ENCODE measurements at places on chromosomes 1 and 21.

DNA sequence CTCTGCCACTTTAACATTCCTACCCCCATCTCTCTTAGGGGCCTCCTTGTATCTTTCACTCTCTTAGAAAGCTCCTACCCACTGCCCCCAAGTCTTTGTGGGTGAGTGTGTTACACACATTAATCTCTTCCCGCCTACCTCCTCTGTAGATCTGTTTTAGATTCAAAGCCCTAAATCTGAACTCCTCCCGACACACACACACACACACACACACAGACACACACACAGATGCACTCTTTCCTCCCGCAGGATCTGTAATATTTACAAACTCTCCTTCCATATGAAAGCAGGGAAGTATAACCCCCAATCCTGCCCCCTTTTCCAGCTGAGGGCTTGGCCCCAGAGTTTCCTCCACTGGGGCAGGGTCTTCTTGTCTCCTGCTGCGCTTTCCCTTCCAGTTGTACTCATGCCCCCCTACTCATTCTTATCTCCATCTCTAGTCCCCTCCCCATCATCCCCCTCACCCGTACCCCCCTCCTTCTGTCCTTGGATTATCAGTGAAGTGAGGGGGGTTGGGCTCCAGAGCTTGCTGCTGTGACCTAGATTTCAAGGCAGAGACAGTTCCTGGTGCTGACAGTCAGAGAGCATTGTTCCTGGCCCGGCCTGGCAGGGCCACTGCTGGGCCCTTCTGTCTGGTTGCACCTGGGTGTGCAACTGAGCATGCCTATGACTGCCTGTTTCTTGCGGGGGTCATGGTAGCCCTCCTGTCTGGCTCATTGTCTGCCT, 4.3 kb downstream of the PEA15 start:
- H3K27me3 ChIP-seq = no peaks in the 10 kb centered on the region
- H3K36me3 ChIP-seq = peaks cover 86% of the 10 kb centered on the region
- peaks cover 41% of the 10 kb centered on the region for H3K4me1 ChIP-seq
- H3K27ac ChIP-seq = peak overlapping the region; percentile 69

DNA sequence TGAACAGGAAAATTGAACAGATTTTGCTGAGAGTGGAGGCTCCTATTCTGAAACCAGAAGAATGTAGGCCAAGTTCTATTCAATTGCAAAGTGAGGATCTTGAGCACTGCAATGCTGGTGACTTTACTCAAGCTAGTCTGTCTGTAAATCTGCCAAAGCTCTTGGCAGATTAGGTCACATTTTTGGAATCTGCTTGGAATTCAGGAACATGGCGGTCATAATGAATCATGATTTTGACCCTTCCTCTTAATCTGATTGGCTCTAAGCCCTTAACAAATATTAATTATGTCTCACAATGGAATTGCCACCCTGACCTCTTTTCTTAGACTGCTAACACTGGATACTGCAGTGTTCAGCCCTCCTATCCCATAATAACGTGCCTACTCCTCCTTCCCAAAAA, 7.2 kb upstream of the GNG12 start:
- no peaks in the 10 kb centered on the region for H3K36me3 ChIP-seq
- H3K4me1 ChIP-seq = no peaks in the 10 kb centered on the region
- no peak overlapping the region for H3K27ac ChIP-seq
- no peak overlapping the region for H3K4me3 ChIP-seq
- no peak for ATAC-seq
- peaks cover 20% of the 10 kb centered on the region for H3K27me3 ChIP-seq

GRCh38 chr1:48115835-48116234, 106.7 kb upstream of the SLC5A9 start:
- no peak overlapping the region for H3K27ac ChIP-seq
- H3K36me3 ChIP-seq = no peaks in the 10 kb centered on the region
- H3K27me3 ChIP-seq = peaks cover 25% of the 10 kb centered on the region
- no peak overlapping the region for H3K4me3 ChIP-seq

- H3K27me3 ChIP-seq = no peaks in the 10 kb centered on the region
- H3K27ac ChIP-seq = no peak overlapping the region
- ATAC-seq = no peak
- H3K4me1 ChIP-seq = no peaks in the 10 kb centered on the region
- no peak overlapping the region for H3K4me3 ChIP-seq
Observed at GRCh38 chr1:217897100-217897499, 266.0 kb downstream of the SPATA17 start.

DNA sequence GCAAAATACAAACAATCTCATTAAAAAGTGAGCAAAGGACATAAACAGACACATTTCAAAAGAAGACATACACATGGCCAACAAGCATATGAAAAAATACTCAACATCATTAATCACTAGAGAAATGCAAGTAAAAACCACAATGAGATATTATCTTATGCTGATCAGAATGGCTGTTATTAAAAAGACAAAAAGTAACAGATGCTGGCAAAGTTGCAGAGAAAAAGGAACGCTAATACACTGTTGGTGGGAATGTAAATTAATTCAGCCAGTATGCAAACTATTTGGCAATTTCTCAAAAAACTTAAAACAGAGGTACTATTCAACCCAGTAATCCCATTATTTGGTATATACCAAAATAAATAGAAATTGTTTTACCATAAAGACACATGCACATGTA, 32.2 kb upstream of the TNFSF18 start:
- H3K36me3 ChIP-seq = no peaks in the 10 kb centered on the region
- no peak overlapping the region for H3K4me3 ChIP-seq
- H3K4me1 ChIP-seq = no peaks in the 10 kb centered on the region
- H3K27me3 ChIP-seq = no peaks in the 10 kb centered on the region

GRCh38 chr1:238152119-238152518, 261.4 kb upstream of the ZP4 start:
- H3K27ac ChIP-seq = no peak overlapping the region
- H3K4me1 ChIP-seq = no peaks in the 10 kb centered on the region
- no peaks in the 10 kb centered on the region for H3K36me3 ChIP-seq
- H3K27me3 ChIP-seq = no peaks in the 10 kb centered on the region

DNA sequence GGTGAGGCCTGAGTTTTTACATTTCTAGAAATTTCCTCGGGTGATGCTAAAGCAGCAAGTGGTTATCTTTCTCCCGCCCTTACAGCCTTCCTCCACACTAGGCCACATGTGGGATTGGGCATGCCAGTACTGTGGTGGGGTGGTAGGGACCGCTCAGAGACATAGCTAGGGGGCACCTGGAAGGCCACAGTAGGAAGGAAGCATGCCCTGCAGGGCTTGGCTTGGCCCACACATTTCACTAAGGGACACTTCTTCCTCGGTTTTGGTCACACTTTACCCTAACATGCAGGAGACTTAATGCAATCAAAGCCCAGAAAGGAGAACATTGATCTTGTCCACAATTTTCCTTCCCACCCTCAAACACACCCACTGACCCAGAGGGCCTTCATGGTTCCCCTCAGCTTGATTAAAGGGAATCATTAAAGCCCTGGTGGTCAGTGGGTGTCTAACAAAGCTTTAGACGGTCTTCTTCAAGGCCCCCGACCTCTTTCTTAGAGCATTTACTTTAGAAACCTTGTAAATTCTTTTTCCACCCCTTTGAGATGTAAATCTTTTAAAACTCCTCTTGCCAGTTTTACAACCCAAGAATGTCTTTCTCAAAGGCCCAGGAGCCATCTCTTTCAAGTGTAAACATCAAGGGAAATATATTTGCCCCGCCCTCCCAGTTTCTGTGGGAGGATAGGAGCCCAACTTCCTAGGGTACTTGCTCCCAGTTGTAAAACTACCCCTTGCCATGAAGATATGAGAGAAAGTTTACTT, 246.4 kb upstream of the PTBP2 start:
- H3K27ac ChIP-seq = no peak overlapping the region
- ATAC-seq = no peak
- H3K36me3 ChIP-seq = no peaks in the 10 kb centered on the region
- peaks cover 3% of the 10 kb centered on the region for H3K27me3 ChIP-seq
- no peaks in the 10 kb centered on the region for H3K4me1 ChIP-seq

GRCh38 chr1:157030728-157031127, 14.8 kb downstream of the ARHGEF11 start:
- H3K4me3 ChIP-seq = no peak overlapping the region
- no peak for ATAC-seq
- no peak overlapping the region for H3K27ac ChIP-seq
- no peaks in the 10 kb centered on the region for H3K4me1 ChIP-seq

DNA sequence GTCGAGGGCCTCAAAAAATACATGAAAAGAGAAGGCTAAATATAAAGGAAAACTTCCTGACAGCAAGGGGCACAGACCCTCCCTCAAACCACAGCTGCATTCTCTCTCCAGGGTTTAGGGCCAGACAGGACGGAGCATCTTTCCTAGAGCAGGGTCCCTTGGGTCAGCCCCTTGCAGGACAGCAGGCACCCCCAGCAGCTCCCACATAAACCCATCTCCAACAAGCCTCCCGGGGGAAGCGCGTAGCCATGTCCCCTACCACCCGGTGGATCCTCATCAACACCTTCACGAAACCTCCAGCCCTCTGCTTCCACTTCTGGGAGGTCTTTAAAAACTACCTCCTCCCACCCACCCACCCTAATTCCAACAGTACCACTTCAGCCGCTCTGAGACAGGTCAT, 59.5 kb downstream of the CD46 start:
- no peak for ATAC-seq
- peaks cover 47% of the 10 kb centered on the region for H3K4me1 ChIP-seq
- H3K27ac ChIP-seq = peak overlapping the region; percentile 82
- H3K4me3 ChIP-seq = no peak overlapping the region
- peaks cover 98% of the 10 kb centered on the region for H3K36me3 ChIP-seq
- H3K27me3 ChIP-seq = no peaks in the 10 kb centered on the region

DNA sequence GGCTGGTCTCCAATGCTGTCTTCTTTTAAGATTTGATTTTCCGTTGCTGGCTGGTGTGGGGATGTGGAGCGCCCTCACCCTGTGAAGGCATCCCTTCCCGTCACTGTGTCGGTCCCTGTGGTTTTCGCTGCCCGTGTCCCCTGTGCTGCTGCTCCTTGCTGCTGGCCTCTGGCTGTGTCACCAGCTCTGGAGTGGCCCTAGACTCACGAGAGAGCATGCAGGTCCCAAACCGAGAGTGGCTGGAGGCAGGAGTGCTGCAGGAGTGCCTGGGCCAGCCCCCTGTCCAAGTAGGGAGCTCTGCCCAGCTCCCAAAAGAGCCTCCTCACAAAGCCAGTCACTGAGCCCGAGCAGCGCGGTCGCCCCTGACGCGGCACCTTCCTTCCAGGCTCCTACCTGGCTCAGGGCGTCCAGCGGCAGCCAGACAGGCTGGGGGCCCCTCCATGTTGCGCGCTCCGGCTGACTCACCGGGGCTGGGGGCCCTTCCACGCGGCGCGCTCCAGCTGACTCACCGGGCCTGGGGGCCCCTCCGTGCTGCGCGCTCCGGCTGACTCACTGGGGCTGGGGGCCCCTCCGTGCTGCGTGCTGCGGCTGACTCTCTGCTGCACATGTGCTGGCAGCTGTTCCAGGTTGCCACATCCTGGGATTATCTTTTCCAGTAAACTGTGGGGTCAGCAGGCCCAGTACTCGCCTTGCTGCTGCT, 106.7 kb upstream of the COL6A1 start:
- no peak for ATAC-seq
- no peak overlapping the region for H3K4me3 ChIP-seq
- peaks cover 5% of the 10 kb centered on the region for H3K27me3 ChIP-seq
- no peaks in the 10 kb centered on the region for H3K4me1 ChIP-seq
- no peak overlapping the region for H3K27ac ChIP-seq

GRCh38 chr1:245599371-245600174, 444.8 kb downstream of the KIF26B start:
- no peaks in the 10 kb centered on the region for H3K27me3 ChIP-seq
- H3K4me1 ChIP-seq = no peaks in the 10 kb centered on the region
- H3K27ac ChIP-seq = no peak overlapping the region

- peaks cover 18% of the 10 kb centered on the region for H3K36me3 ChIP-seq
- no peaks in the 10 kb centered on the region for H3K27me3 ChIP-seq
- H3K4me3 ChIP-seq = peak overlapping the region; percentile 99
Observed at GRCh38 chr1:26234644-26235370, 807 bp downstream of the CEP85 start.

DNA sequence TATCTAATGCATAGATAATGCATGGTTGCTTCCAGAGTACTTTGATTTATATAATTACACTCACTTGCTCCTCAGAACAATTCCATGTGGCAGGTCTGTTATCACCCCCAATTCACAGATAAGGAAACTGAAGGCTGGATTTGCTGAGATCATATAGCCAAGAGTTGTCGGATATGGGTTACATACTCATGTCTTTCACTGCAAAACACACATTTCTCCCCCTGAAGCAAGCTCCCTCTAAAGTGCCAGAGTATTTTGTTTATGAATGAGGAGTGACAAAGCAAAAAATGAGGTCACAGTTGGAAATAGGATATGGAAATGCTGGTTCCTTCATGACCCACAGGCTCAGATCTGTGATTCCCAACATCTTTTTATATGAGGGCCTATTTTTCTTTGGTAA, 134.2 kb downstream of the ROR1 start:
- no peak overlapping the region for H3K4me3 ChIP-seq
- no peak overlapping the region for H3K27ac ChIP-seq
- H3K4me1 ChIP-seq = no peaks in the 10 kb centered on the region
- ATAC-seq = no peak

DNA sequence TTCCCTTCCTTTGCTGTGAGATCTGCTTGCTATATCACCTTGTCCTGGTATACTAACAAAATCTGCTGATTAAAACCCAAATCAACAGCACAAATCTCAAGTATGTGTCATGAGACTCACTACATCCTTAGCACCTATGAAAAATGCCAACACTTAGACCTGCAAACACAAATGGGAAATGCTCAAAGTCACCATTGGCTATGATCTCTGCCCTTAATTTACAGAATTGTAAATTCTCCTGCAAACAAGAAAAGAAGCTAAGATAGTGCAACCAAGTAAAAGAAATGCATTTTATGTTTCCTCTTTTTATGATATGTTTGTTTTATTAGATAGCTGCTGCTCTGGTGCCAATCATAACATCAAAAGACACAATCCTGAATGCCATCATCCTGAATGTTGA, 80.8 kb downstream of the DISC1 start:
- no peaks in the 10 kb centered on the region for H3K27me3 ChIP-seq
- ATAC-seq = no peak
- H3K36me3 ChIP-seq = peaks cover 7% of the 10 kb centered on the region

DNA sequence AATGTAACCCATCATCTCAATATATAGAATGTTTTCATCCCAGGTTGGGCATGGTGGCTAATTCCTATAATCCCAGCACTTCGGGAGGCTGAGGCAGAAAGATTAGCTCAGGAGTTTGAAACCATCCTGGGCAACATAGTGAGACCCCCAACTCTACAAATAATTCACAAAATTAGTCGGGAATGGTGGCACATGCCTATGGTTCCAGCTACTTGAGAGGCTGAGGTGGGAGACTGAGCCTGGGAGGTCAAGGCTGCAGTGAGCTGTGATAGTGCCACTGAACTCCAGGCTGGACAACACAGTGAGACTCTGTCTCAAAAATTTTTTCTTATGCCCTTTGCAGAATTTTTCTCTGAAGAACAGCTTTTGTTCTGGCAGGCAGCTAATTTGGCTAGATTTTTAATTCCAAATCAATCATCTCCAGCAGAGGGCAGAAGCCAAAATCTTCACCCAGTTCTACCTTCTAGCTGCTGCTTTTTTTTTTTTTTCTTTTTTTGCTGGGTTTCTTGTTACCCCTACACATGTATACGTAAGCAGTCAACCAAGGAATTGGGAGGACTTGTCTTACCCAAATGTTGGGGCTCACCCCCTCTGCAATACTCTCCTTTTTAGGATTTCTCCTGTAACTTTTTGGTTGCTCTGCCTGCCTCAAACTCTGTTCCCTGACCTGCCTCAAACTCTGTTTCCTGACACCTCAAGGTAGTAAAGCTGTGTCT, 2.7 kb upstream of the RAD54L start:
- no peak overlapping the region for H3K4me3 ChIP-seq
- H3K36me3 ChIP-seq = peaks cover 11% of the 10 kb centered on the region
- H3K27ac ChIP-seq = no peak overlapping the region
- H3K27me3 ChIP-seq = no peaks in the 10 kb centered on the region

GRCh38 chr1:61740751-61741700, 1.3 kb upstream of the PATJ start:
- H3K27ac ChIP-seq = peak overlapping the region; percentile 94
- H3K4me3 ChIP-seq = peak overlapping the region; percentile 92
- no peaks in the 10 kb centered on the region for H3K27me3 ChIP-seq
- ATAC-seq = no peak
- H3K4me1 ChIP-seq = peaks cover 13% of the 10 kb centered on the region
